ENCODE measurements at places on chromosomes 12 and 14.

DNA sequence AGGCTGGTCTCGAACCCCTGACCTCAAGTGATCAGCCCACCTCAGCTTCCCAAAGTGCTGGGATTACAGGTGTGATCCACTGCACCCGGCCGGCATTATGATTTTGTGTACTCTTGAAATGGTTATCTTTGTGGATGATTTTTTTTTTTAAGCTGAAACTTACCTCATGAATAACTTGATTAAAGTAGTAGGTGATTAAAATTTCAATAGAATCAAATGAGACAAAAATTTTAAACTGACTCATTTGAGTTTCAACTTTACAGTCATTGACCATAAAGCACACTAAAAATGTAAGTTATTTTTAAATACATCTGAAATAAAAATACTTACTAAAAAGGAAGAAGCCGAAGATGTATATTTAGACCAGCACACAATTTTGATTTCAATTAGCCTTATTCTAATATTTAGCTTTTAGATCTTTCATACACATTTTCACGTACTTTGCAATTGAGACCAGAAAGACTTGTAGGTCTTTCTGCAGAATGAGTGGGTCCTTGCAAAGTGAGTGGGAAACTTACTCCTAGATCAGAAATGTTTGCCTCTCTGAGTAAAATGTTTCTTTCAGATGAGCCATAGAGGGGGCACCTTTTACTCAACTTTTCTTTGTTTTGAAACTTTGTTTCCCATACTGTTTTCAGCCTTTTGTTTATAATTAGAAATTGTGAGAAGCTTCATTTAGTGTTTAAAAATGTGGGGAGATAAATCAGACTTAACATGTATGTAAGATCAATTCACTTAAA lies 34.2 kb downstream of the TMPO start:
- no peak for DNase-seq

- no peak for DNase-seq
Measured at GRCh38 chr12:88793096-88793495, 212.8 kb upstream of the KITLG start.

GRCh38 chr12:113899042-113899560 lies 67.0 kb downstream of the RBM19 start:
- DNase-seq, result no peak

- no peak for DNase-seq
Measured at GRCh38 chr12:57793920-57794319, 11.3 kb downstream of the TSFM start.

- no peak for DNase-seq
Measured at GRCh38 chr12:124487066-124487833, 80.2 kb downstream of the NCOR2 start.

Data from NCI-H526 treated with DMSO at 0.1 percent for 48 hours (cell line).